ENCODE measurements at places on chromosomes 16 and 17.

- no peak for DNase-seq
Measured at GRCh38 chr16:20865420-20866131, 34.6 kb downstream of the DCUN1D3 start.

DNA sequence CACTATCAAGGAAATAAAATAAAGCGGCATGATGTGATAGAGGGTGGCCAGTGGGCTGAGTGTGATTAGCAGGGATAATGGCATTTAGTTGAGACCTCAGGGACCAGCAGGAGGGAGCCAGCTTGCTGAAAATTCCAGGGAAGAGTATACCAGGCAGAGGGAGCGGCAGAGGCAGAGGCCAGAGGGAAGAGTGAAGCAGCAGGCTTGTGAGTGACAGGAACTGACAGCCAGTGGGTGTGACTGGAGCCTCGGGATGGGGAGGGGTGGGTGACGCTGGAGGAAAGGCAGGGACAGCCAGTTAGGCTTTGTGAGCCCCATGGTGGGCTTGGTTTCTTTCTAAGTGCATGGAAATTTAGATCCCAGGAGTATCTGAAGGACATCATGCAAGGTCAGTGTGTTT, 209.7 kb upstream of the CACNG3 start:
- DNase-seq: no peak

DNA sequence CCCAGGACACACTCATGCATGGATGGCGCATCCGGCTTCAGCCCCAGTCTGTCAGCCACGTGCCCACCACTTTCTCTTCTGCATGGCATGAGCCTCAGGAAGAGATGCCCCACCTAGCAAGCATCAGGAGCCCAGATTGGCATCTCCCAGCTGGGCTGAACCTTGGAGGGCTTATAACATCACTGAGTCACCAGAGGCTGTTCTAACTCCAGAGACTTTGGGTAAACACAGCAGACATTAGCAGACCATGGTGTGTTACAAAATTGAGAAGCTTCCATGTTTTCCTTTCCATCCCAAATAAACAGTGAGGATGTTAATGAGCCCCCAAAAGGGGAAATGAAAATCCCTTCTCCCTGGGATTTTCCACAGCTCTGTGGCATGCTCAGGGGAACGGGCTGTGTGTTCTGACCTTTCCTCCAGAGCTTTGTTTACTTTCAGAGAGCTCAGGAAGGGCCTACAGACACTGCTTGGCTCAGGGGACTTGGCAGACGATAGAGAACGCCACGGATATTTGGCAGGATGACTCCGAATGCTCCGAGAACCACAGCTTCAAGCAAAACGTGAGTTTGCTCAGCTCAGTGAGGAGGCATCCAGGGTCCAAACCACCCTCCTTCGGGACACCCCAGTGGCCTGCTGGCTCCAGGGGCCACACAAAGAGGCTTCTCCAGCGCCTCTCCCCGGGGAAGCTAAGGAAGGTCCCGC, 16.5 kb downstream of the GLP2R start:
- no peak for DNase-seq

GRCh38 chr16:85625053-85625452, 11.9 kb downstream of the GSE1 start:
- no peak for DNase-seq

DNA sequence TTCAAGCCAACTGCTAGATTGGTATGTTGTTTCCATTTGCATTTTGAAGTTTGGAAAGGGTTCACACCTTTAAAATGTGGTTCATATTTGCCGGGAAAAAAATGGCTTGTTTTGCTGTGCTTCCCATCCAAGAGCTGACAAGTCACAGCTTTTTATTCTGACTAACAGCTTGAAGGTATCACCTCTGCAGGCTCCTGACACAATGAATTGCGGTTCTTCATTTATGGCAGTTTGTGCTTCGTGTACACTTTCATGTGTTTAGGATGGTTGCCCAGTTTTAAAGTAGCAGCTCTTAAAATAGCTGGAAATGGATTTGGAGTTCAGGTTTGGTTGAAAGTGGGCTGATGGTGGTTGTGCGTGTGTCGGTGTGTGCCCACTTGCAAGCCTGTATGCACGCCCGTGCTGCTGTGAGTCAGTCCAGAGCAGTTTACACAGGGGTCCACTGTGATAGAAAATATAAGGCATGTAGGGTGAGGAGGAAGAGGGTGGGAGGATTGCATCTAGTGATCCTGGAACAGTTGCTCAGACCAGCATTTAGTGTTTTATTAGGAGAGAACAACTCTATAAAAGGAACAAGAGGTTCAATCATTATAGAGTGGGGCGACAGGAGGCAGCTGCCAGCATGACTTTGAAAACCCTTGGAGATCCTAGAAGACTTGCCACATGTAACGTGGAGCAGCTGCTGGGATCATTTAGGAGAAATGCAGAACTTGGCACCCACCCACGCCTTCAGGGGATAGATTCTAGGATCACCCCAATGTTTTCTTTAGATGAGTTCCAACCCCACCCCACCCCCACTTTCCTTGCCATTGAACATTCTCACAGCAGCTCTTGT, 108.0 kb upstream of the TBX2 start:
- no peak for DNase-seq
